NCI-H82 (cell line): ENCODE measurements at places on chromosomes 6 and 20.

DNA sequence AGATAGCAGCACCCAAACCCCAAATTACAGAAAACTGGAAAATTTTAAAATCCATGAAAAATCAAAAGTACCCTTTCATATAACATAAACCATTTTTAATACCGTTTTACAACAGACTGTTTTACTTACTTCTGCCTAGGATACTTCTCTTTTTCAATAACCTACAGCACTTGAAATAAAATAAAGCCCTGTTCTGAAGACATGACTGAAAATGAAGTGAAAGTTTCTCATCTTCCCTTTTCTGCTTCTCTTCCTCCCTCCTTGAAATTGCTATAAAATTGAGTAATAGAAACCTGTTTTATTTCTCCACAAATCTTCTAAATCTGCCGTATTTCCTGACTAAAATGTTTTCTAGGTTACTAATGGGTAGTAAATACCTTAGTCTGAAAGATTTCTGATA is 20.3 kb downstream of the MMS22L start:
- no peak for DNase-seq

DNA sequence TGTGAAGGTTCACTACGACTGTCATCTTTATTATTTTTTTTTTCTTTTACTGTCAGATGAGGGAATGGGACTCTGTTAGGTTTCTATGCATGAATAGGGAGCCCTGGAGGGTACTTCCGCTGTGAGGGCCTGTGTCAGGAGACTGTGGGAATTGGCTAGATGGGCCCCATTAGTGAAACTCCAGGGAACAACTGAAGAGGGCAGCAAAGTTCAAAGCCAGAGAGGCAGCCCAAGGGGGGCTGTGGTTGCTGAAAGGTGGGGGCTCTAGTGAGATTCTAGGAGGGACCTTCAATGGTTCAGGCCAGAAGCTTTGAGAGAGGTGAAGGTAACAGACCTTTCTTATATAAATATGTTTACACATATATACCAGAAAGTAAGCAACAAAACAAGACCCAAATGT is 13.2 kb upstream of the EPB41L1 start:
- no peak for DNase-seq

- DNase-seq: no peak
Measured at GRCh38 chr20:5974531-5974930, 24.1 kb downstream of the MCM8 start.

GRCh38 chr6:163710532-163711470 is 296.3 kb downstream of the QKI start:
- DNase-seq: no peak

DNA sequence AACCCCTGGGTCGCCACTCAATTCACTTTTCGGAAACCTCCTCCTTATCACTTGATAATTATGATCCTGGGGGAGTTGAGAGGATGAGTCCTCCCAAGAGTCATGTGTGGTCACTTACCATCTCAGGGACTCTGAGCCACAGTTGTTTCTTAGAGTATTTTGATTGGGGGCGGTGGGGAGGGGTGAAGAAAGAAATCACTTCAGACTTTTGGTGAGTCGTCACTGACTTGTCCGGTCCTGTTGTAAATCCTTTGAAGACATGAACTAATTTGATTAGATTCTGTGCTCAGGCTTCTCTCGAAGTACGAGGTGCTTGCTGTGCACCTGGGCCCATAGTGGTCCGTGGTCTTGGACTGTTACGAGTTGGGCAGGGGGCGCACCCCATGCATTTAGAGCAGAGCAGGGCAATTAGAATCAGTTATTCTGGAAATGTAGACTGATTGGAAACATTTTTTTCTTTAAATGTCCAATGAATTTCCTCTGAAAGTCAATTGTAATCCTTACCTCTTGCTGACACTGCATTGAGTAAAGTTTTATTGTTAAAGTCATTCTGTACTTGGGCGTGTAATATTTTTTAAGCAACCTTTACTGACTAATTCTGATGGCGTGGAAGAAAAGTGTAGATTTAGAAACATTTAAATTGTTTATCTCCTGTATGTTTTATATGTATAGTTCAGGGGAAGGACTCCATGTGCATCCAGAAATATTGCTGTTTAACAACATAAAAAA is 173.4 kb downstream of the SLC16A10 start:
- peak; percentile 50 for DNase-seq

DNA sequence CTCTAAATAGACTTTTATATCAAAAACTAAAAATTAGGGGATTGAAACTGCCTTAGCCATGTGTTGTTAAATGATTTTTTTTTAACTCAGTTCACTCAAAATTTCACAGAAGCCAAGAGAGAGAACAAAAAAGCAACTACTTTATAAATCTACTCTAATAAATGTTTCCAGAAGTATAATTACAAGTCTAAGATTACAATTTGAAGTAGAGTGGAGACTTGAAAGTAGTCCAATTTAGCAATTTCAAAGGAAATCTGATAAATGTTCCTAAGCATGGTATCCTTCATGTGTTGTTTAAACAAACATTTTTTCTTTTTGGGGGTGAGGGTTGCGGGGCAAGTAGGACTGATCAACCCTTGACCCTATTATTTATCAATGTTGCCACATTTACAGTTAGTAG is 72.6 kb downstream of the PHIP start:
- no peak for DNase-seq

DNA sequence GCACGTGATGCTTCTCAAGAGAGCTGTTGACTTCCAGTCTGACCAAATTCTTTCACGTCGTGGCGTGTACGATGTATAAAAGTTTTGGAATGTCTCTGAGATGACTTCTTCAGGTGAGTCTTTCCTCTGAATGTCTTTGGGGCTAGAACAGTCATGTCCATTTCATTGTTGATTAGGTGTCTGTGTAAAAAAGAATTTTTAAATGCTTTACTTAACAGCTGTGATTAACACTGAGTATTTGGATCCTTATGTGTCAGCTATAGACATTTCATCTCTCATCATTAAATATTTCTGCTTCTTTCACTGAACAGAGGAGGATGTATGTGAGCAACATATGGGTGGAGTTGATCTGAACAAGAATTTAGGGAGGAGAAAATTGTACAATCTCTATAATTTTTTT is 29.3 kb upstream of the KIF13A start:
- DNase-seq: no peak

DNA sequence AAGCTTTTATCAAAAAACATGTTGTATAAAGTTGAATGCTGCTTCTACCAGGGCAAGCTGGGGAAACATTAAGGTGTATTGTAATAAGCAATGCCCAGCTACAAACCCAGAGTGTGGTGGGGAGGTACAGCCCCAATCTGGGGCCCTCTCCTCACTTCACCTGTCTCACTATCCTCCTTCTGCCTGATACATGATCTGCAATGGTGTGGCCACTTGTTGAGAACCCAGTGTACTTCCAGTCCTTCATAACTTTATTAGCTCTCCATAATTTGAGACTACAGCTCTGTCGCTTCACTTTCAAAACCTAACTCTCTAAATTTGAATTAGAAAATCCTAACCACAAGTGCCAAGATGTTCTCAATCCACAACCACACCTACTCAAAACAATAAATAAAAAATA is 84.9 kb downstream of the EPB41L2 start:
- DNase-seq: no peak

GRCh38 chr20:324177-325044 is 941 bp upstream of the SOX12 start:
- peak; percentile 97 for DNase-seq

DNA sequence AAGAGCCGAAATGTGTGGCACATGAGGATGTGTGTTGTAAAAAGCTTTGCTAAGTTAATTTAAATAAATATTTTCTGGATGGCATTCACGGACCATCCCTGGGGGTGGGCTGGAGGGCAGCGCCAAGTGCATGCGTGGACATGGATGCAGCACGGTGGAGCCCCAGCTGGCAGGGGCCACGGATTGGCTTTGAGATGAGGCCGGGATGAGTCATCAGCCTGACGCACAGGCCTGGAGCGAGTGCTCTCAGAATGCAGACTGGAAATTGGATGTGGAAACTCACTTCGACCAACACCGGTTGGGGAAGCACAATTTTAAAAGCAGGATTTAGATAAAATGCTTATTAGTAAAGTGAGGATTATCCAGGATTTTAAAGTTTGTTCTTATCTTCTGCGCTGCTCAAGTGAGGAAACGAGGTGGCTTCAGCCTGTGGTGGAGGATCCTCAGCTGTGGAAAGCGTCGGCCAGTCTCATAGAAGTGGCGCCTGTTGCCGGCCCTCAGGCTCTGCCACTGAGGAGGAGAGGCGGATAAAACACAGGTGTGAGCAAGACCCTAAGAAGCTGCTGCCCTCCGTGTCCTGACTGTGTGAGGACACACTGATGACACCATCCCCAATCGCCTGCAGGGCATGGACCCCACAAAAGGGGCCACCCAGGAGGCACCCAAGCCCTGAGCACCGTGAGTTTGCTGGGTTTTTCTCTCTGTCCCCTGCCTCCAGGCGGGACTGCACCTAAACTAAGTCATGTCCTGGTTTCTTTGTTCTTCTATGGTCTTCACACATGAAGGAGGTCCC is 279.7 kb downstream of the CDH4 start:
- DNase-seq: no peak

DNA sequence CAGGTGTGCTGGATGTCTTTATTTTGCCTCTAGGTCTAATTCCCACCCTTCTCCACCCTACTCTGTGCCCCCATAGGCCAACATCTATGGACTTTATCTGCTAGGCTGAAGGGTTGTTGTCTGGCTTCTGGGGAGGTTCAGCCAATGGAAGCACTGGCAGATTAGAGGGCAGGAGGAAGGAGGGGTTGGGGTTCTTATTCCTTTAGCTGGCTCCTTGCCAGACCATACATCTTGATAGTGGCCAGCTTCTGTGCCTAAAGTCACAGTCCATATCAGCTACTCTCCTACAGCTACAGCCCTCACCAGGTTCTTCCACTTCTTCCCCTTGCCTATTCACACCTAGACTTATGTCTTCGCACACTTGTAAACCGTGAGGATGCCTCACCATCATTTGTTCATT is 41.1 kb downstream of the ROS1 start:
- DNase-seq: peak; percentile 82

DNA sequence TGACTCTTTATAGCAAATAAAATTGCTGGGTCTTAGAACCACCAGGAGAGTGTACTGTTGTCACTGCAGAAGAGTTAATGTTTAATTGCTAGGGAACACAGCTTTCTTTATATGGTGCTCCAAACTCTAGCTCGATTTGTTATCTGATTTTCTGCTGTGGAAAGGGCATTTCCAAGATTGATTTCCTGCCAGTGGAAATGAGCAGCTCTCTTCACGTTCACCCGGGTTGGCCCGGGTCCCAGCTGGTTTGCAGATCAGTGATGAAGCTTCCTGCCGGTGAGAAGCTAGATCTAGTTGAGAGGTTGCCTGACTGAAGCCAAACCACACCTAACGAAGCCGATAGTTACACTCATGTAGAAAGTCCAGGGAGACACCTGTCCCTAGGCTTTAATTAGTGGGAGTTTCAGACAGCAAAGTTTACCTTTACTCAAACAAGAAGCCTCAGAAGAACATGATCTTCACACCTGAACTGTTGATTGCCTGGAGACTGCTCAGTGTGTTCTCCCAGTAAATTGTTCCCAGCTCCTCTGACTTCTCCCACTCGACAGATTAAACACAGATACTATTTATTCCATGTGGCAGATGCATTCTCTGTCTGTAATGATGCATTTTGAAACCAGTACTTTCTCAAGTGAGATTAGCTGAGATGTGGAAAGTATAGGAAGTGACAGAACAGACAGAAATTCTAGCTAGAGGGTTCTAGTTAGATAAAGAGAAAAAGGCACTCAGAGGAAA is 27.8 kb downstream of the PAQR8 start:
- no peak for DNase-seq

DNA sequence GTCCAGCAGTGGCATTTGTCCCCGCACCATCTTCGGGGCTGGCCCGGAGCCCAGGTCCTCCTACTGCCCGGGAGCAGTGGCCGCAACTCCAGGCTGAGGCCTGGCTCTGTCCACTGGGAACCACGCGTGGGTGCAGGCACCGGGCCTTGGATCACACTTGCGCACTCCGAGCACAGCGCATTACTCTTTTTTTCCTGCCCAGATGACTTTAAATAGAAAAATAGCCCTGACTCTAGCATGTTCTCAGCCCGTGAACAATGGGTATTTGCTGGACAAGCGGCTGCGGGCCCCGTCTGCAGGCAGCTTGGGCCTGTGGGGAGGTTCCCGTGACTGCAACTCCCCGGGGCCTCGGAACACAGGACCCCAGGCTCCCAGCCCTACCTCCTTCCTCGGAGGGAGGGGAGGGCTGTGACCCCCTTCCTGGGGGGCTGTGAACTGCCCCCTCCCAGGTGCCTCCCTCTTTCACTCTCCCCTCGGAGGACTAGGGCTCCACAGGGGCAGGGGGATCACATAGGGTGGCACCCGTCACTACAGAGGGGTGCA is 162.2 kb downstream of the TBXT start:
- no peak for DNase-seq

GRCh38 chr6:168496997-168497331 is 56.0 kb downstream of the SMOC2 start:
- no peak for DNase-seq

DNA sequence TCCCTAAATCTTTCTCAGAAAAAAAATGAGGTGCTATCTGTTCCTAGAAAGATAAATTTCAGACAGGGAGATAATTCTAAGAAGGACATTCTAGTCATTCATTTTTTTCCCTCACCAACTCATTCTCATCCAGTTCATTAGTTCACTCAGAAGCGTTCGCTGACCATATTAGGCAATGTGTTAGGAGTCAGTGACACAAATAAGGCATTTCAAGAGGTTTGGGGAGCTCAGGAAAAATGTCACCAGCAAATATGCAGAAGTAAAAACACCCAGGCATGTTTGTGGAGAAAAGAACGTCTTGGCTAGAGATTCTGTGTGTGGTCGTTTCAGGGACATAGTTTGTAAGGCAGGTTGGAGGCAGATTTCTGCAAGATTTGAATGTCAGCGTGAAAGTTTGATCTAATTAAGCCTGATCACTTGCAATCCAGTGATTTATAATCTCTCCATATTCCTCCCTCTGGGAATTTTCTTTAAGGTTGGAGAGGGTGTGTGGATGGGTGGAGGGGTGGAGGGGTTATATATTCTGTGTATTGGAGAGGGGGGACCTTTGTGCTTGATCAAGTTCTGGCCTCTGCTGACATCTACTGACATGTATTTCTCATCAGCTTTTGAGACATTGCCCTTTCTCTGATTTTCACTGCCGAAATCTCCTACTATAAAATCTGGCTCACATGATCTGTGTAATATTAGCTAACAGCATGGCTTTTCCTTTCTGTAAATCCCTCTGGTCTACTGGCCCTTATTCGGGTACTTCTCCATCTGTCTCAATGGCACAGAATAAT is 3.6 kb downstream of the MYCT1 start:
- peak; percentile 37 for DNase-seq

- DNase-seq: no peak
Measured at GRCh38 chr6:63436356-63436755, 116.6 kb upstream of the LGSN start.

DNA sequence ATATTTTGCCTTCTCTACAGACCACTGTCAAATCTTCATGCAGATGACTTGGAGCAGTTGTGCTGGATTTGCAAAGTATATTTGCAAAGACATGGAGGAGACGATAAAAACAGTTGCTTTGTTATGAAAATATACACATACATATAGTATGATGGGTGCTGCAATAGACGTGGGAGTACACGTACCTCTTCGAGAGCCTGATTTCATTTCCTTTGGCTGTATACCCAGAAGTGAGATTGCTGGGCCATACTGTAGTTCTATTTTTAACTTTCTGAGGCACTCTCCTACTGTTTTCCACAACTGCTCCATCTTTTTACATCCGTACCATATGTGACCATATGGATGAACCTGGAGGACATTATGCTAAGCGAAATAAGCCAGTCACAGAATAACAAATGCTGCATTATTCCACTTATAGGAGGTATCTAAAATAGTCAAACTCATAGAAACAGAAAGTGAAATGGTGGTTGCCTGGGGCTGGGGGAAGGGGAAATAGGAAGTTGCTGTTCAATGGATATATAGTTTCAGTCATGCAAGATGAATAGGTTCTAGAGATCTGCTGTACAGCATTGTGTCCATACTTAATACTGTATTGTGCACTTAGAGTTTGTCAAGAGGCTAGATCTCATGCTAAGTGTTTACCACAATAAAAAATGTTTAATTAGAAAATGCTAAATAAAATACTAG is 223.8 kb downstream of the HAO1 start:
- DNase-seq: no peak
